Omental fat pad (tissue), 4 donors: ENCODE measurements at places on chromosomes 16 and 17. TPM values are rescaled to one million over a fixed set of nuclear protein-coding genes. Genes with fewer than 3 reads are reported as not detected.

The C17orf113 gene
- total RNA-seq, result 0.25 TPM

The PPP1R27 gene
- total RNA-seq, result 0.65 TPM

The MT4 gene
- not detected for total RNA-seq

The AMDHD2 gene
- 34.4 TPM for total RNA-seq

The NPIPB8 gene
- not detected for total RNA-seq

The RPRML gene
- not detected for total RNA-seq

The SLC5A10 gene
- not detected for total RNA-seq

The FBXW10 gene
- total RNA-seq, result 0.19 TPM

The USB1 gene
- 30.4 TPM for total RNA-seq

The MAPT gene
- total RNA-seq, result 4.3 TPM

The LGALS9C gene
- total RNA-seq, result not detected

The TBC1D3K gene
- not detected for total RNA-seq

The KREMEN2 gene
- total RNA-seq, result not detected

The KCNJ18 gene
- not detected for total RNA-seq

The TNP2 gene
- total RNA-seq, result not detected

The USH1G gene
- not detected for total RNA-seq

The CHTF18 gene
- total RNA-seq, result 2.8 TPM

The NHLRC4 gene
- 5.5 TPM for total RNA-seq

The RNF157 gene
- 8.4 TPM for total RNA-seq

The TMEM98 gene
- 71.3 TPM for total RNA-seq
